Activated CD4-positive, alpha-beta T cell treated with anti-CD3 and anti-CD28 coated beads, Interleukin-10, Interleukin-2, amounts not matched to agents 100 ng/mL and 50 ng/mL, durations not matched to agents 16 hours and 8 hours (primary cell): ENCODE measurements at places on chromosomes 16 and 17.

GRCh38 chr16:55351936-55352335 is 27.9 kb downstream of the IRX6 start:
- no peak for DNase-seq

DNA sequence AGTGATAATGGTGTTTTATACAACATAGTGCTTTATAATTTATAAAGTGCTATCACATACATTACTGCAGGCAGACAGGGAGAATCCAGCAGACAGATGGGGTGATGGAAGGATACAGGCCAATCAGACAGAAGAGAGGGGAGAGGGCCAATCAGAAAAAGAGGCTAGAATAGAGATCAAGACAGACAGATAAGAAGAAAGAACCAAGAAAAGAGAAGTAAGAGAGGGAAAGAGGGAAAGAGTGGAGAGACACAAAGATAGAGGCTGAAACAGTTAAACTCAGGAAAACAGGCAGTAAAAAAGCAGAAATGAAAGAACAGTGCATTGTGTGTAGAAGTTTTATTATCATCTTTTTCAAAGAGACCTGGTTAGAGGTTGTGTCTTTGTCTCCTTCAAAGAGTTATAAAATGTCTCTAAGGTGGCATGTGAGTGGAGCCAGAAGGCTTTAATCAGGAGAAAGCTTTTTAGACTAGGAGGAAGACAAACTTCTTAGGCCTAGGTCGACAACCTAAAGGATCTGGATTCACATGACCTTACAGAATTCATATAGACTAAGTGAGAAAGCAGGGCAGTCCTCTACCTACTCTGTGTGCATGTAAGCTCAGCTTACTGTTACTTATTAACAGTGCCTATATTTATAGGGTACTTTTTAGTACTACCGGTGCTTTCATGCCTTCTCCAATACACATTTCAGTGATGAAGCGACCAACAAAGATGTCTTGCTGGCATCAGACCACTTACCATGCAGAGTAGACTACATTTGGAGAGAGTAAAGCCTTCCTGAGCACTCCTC is 8.3 kb upstream of the CHD3 start:
- no peak for DNase-seq

DNA sequence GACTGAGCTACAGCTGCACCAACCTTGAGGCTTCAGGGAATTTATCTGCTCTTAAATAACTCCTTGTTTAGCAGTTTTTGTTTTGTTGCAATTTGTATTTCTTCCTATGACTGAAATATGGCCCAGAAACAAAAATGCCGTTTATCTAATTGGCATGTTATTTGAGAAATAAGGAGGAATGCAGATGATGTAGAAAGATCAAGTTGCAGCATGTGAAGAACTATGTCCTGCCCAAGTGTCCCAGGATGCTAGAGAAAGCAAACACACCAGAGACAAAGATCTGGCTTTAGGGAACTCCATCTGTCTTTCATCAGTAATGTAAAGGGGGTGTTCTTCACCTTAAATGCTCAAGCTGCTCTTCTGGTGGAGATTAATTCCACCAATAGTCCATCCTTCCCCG is 29.7 kb downstream of the USP31 start:
- DNase-seq = no peak

DNA sequence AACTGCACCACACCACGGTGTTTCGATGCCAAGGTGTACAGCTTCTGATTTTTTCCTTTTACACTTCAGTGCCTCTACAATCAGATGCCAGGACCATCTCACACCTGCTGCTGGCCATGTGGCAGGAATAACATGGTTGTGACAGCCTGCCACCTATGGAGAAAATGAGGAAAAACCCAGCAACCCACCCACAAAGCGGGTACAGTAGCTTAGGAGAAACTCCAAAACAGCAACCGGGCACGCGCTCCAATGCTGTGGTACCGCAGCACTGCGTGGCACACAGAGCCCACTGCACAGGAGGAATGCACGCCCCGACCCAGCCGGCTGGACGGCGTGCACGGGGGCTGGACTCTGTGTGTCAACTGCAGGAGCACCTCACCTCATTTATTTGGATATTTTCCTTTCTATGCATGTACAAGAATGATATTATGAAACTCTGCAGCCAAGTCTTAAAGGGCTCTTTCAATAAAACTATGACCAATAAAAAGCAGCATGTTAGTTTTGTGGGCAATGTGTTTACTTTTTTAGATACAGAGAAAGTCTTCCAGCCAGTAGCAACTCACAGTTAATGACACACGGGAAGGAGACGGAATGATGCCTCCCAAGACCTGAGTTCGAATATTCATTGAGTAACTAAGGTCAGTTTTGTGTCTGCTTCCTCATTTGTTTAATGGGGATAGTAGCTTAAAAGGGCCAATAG is 45.9 kb downstream of the MAP1LC3B start:
- no peak for DNase-seq

- DNase-seq = no peak
Measured at GRCh38 chr17:34302636-34303035, 16.6 kb upstream of the CCL8 start.

GRCh38 chr16:73166441-73166851 is 118.5 kb upstream of the ZFHX3 start:
- no peak for DNase-seq
